MM.1S (cell line): ENCODE measurements at places on chromosomes 3 and 15.
A peak's percentile ranks its signal among the peaks of the same experiment; 100 is the strongest.

DNA sequence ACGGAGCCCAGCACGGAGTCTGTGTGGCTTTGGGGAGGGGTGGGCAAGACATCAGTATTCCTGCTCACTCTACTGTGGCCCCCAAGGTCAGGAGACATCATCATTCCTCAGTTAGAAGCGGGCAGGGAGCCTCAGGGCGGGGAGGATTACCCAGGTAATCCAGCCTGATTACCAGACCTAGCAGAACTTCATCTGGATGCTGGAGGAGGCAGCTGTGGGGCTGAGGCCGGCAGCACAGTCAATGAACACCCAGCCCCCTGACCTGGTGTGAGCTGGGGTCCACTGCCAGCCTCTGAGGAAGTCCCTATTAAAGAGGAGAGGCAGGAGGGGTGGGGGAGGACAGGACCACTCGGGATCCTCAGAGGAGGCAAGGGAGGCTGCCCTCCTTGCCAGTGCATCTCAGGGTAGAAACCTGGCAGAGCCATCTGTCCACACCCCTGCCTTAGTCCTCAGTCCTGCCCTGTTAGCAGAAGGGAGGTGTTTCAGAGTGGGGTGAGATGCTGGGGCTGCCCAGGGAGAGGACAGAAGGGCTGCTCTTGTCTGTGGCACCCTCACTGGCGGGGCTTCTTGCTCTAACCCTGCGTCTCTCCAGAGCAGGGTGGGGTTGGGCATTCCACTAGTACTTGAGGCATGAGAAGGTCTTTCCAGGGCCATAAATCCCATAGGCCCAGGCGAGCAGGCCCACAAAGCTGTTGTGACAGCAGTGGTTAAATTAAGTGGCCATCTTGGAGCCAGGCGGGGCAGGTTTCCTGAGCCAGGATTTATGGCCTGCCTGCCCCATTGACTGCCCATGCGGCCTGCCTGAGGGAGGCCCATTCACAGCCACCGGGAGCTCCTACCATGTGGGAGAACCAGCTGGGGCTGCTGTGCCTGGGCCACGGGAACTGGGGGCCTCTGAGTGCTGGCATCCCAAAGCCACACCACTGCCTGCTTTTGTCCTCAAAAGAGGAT lies 82.1 kb downstream of the LINGO1 start:
- DNase-seq, result no peak

- no peak for DNase-seq
Observed at GRCh38 chr3:37145611-37146010, 28.8 kb downstream of the LRRFIP2 start.

- DNase-seq, result no peak
Observed at GRCh38 chr3:36942638-36943248, 2.1 kb downstream of the TRANK1 start.

- peak; percentile 21 for DNase-seq
Observed at GRCh38 chr3:168021737-168022450, 73.8 kb downstream of the GOLIM4 start.

GRCh38 chr15:100942656-100943425 lies 23.7 kb downstream of the LRRK1 start:
- no peak for DNase-seq

DNA sequence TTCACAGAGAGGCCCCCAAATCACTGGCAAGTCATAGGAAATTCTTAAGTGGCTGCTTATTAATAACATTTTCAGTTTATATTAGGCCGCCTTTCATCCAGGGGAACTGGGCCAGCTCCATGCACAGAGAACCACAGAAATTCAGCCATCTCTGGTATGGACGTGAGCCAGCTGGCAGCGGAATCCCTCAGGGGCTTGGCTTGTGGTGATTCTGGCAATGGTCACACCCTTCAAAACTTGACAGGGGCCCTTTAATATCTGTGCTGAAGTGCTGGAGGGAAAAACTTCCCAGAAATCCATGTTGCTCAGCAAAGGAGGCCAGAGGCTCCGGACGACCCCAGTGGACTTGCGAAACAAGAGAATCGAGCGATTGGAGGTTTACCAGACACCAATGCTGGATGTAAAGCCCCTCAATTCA lies 11.3 kb downstream of the PRICKLE2 start:
- DNase-seq, result no peak

GRCh38 chr3:171384101-171384891 lies 75.9 kb downstream of the TNIK start:
- DNase-seq, result no peak

DNA sequence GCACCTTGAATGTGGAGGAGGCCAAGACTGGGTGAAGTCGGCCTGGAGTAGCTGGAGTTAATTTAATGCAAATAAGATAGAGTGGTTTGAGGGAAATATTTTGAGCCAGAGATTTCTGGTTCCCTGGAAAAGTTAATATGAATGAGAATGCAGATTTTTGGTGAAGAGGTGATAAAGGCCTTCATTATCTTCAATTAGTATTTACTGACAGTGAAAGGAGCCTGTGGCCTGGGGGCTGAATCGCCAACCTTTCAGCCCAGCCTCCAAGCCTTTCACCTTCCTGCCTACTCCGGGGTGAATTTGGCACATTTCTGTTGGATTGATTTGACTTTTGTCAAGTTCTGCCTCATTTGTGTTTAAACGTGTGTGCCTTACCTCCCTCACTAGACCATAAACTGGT lies 147.8 kb downstream of the SOX2 start:
- DNase-seq, result no peak

GRCh38 chr3:2029559-2029958 lies 69.1 kb upstream of the CNTN4 start:
- DNase-seq, result no peak

GRCh38 chr3:63949005-63949404 lies 36.8 kb upstream of the SCAANT1 start:
- DNase-seq, result no peak

DNA sequence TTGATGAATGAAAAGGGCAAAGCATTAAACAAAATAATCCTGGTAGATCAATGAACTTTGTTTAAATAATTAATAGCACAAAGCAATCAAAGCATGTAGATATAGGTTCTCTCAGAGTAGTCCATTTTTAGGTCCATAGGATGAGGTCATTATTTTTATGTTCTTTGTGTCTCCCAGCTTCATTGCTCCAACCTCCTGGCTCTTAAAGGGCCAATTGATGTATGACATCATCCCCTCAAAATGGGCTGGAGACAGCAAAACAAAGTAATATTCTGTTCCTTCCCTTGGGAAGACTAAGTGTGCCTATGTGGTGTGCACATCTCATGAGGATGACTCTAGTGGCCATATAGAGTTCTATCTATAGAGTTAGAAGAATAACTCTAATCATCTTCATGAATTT lies 49.5 kb downstream of the HMG20A start:
- DNase-seq, result no peak

DNA sequence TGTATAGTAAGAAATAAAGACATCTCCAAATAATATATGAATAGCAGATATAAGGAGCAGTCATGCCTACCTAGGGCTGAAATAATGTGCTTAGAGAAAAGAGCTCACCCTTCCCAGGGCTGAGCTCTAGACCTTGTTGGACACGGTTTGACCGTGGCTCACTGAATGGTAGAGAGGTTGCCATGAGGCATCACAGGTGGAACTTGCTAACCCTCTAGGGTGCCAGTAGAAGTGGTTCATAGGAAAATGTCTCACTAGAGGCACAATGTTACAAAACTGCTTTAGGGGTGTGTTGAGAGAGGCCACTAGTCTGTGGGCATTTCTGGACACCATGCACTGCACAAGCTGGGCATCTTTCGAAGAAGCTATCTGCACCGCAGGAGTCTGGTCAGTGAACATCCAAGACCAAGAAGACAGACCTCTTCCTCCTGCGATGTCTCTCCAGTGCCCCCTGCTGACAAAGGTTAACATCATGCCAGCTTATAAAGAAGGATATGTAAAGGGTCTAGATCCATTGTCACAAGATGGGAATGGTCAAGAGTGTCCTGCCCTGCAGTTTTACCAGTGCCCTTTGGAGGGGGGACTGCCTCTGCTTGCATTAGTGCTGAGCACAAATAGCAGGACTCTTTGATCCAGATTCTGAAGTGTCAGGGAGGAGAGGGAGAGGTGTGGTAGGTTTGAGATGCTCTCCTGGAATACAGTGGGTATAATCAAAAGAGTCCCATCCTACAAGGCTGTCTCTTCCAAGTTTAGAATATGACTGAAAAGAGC lies 266.8 kb downstream of the ZNF385D start:
- DNase-seq, result peak; percentile 76

- no peak for DNase-seq
Observed at GRCh38 chr15:74176262-74177214, 3.0 kb downstream of the ISLR start.

DNA sequence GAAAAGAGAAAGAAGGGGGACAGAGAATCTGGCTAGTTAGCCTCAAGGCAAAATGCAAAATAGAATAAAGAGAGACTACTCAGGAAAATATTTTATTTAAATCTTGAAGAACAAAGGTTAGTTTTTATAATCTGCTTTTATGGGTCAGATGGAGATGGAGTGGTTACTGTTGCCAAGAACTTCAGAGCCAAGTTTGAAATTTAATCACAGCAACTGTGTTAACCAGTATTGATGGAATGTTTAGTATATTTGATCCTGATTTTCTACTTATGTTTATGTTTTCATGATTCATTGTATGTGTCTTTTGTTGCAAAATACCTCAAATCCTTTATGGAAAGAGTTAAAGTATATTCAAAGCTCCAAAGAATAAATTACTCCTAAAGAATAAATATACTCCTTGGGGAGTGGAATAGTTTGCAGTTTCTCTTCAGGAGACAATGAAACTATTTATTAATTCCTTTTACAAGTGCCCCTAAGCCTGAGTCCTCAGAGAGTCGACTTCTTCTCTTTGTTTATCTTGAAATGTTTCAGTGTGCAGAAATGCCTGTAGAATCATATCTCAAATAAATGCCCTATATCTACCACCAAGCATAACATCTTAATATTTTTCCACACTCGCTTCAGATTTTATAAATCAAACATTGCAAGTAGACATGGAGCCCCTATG lies 60.9 kb upstream of the THSD4 start:
- DNase-seq, result no peak

- no peak for DNase-seq
Observed at GRCh38 chr3:117616227-117616626, 906.6 kb downstream of the TUSC7 start.

GRCh38 chr3:158717576-158717975 lies 14.7 kb downstream of the RARRES1 start:
- no peak for DNase-seq

DNA sequence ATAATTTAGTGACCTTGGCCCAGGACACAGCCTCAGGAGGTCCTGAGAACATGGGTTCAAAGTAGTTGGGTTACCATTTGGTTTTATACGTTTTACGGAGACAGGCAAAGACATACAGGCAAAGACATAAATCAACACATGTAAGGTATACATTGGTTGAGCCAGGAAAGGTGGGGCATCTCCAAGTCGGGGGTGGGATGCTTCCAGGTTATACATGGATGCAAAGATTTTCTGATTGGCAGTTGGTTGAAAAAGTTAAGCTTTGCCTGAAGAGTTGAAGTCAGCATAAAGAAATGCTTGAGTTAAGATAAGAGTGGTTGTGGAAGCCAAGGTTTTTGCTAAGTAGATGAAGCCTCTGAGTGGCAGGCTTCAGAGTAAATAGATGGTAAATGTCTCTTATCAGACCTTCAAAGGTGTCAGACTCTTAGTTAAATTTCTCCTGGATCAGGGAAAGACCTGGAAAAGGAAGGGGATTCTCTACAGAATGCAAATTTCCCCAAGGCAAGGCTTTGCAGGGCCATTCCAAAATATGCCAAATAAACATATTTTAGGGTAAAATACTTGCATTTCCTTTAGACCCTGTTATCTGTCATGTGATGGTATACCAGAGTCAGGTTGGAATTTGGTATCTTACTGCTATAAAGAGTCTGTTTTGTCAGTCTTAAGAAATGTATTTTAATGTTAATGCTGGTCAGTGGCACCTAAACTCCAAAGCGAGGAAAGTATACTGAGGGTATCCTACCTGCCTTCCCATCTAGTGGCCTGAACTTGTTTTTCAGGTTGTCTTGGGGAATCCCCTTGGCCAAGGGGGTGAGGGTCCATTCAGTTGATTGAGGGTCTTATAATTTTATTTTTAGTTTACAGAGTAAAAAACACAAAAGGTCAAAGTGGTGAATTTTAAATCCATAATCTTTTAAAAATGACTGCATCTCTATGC lies 8.2 kb upstream of the PDHB start:
- no peak for DNase-seq

- no peak for DNase-seq
Observed at GRCh38 chr3:165503825-165504224, 307.6 kb upstream of the SLITRK3 start.

DNA sequence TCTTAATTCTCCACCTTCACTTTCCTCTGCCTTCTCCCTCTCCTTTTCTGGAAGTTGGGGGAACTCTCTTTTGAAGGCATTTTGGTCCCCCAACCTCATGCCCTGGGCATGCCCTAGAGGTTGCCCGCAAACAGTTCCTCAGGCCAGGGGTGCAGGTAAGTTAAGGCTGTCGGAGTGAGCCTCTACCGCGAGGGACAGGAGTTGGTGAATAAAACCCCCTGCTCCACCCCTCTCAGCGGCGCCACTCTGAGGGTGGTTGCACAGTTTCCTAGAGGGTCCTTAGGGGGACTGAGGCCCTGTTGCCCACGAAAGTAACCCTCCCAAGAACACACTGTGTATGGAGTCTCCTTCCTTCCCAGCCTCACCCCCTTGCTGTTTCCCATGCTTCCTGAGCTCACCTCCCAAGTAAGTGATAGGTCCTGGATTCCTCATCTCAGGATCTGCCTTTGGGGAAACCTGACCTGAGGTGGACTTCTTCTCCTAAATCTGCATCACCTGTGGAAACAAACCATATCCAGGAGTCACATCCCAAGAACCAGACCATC lies 23.1 kb upstream of the THSD4 start:
- no peak for DNase-seq

GRCh38 chr3:140931801-140932200 lies 9.8 kb upstream of the SLC25A36 start:
- no peak for DNase-seq

- DNase-seq, result no peak
Observed at GRCh38 chr15:100728371-100729201, 126.2 kb downstream of the ASB7 start.

- no peak for DNase-seq
Observed at GRCh38 chr3:72398781-72399180, 449.5 kb downstream of the SHQ1 start.

DNA sequence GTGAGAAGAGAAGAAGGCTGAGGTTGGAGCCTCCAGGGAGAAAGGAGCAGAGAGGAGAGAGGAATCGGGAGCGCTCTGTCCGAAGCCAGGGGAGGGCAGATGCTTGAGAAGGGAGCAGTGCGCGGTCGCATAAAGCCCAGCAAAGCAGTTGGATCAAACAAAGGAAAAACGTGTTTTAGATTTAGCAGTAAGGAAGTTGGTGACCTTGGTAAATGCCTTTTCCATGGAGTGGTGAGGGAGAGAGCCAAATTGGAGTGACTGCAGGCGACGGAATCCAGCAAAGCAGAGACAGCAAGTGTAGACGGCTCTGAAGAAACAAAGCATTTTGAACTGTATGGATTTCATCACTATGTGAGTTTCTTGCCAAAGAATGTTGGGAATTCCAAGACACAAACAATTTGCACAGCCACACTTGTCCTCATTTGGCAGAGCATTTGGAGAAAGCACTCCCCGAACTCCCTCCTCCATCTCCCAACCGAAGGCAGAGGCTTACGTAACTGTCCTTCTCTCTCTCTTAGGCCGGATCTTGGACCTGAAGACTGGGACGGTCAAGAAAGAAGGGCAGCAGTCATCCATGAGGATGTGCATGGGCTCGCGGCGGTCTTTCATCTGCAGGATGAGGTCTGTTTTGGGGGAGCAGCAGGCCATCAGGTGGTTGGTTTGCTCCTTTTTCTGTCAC lies 103.6 kb downstream of the ARNT2 start:
- no peak for DNase-seq
